Endothelial cell (in vitro differentiated cells): ENCODE measurements at places on chromosomes 5 and 9. TPM values are rescaled to one million over a fixed set of nuclear protein-coding genes. Genes with fewer than 3 reads are reported as not detected.

DNA sequence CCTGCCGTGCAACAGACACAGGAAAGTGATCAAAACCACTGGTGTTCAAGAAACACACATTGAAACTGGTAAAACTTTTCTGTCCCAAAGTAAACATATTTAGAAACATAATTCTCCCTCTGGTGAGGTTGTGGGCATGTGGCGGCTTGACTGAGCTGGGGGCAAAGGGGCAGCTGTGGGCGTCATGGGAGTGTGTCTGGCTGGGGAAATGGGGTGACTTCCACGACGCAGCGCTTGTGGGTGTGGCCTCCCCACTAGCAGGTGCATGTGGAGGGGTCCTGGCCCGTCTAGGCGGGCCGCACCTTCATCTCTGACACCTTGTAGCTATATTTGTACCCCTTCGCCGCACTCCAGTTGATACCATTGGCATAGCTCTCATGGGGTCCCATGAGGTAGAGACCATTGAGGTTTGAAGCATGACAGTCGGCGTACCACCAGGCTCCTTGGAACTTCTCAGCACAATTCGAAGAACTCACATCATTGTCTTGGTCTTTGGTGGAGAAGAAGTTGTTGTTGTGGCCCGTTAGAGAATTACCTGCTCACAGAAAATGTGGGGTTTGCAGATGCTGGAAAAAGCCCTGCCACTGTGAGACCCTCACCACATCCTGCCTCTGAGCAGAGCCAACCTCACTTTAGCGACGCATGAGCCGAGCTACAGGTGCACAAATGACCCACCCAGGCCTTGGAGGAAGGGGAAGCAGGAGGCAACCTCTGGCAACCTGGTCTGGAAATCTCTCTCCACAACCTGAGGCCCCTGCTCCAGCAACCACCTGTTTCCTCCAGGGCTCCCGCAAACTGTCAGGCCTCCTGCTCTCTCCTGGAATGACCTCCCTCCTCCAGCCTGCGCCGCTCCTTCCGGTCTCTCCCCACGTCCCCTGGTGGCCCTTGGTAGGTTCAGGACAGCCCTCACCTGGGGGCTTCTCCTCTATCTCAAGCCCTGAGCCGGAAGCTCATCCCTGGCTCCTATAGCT, 7.9 kb downstream of the FCN1 start:
- H3K4me3 ChIP-seq: no peak overlapping the region
- H3K36me3 ChIP-seq: no peaks in the 10 kb centered on the region
- no peaks in the 10 kb centered on the region for H3K27me3 ChIP-seq
- DNase-seq: no peak

Gene PTPA
- total RNA-seq: 120 TPM

DNA sequence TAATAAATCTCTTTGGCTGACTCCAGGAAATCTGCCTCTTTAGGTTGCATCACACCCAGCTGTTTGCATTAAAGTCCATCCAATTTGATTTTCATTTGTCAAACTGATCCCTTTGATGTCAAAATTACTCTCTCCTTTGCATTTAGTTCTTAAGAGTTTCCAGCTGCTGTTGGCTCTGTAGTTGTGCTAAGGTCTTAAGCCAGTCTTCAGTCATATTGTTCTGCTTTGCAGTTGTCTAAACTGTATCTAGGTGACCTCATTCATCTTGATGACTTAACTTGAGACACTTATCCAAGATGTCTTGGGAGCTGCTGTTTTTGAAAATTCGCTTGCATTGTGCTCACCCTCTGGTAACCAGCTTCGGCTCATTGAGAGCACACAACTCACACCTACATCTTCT, 386.9 kb upstream of the TLE4 start:
- H3K27me3 ChIP-seq: no peaks in the 10 kb centered on the region
- no peaks in the 10 kb centered on the region for H3K36me3 ChIP-seq
- no peak overlapping the region for H3K4me3 ChIP-seq
- DNase-seq: no peak
- H3K27ac ChIP-seq: no peak overlapping the region

DNA sequence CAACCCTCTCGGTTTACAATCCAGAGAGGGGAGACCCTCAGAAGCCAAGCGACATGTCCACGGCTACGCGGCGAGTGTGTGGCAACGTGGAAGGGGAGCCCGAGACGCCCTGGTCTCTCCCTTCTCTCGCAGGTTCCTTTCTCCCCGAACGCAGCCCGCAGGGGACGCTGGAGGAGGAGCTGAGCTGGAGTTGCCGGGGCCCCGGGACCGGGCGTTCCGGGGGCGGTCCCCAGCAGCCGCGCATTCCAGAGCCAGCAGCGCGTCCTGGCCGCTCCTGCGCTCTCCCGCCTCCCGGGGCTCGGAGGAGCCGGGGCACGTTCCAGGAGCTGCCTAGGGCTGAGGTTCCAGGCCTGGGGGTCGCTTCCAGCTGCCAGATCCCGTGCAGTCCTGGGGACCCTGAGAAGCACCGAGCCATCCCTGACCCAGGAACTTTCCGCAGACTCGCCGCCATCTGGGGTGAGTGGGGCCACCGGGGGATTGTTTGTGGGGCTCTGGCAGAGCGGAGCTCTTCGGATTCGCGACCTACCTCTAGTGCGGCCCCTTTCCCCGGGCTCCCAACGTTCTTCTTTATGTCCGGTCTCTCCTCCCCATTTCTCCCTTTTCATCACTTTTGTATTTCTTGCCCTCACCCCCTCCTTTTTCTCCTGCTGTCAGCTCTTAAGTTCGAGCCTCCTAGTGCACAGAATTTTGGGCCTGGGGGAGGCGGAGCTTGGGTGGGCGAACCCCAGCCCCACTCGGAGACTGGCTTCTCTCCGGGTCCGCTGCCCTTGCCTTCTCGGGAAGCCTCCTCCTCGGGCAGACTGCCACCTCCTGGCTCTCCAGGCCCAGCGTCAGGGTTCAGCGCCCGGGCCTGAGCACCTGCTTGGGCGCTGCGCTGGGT, at the start of gene SMIM3:
Gene SMIM3 (plus strand): TSS at position 241 of the 880 bp plus-strand sequence. CDS start 16,684 bp downstream, outside the sequence.
- no peak within 1 kb of the TSS for H3K27ac ChIP-seq
- H3K27me3 ChIP-seq: peaks cover 3% of the 10 kb centered on the region
- no peaks in the 10 kb centered on the region for H3K36me3 ChIP-seq

DNA sequence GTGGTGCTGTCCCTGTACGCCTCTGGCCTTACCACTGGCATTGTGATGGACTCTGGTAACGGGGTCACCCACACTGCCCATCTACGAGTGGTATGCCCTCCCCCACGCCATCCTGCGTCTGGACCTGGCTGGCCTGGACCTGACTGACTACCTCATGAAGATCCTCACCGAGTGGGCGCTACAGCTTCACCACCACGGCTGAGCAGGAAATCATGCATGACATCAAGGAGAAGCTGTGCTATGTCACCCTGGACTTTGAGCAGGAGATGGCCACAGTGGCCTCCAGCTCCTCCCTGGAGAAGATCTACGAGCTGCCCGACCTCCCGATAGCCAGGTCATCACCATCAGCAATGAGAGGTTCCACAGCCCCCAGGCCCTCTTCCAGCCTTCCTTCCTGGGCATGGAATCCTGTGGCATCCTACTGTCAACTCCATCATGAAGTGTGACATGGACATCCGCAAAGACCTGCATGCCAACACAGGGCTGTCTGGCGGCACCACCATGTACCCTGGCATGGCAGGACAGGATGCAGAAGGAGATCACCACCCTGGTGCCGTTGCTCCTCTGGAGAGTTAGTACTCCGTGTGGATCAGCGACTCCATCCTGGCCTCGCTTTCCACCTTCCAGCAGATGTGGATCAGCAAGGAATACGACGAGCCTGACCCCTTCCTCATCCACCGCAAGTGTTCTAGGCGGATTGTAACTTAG, 434.2 kb upstream of the RGMB start:
- H3K36me3 ChIP-seq: peaks cover 5% of the 10 kb centered on the region
- H3K4me3 ChIP-seq: no peak overlapping the region
- H3K4me1 ChIP-seq: no peaks in the 10 kb centered on the region
- DNase-seq: no peak

DNA sequence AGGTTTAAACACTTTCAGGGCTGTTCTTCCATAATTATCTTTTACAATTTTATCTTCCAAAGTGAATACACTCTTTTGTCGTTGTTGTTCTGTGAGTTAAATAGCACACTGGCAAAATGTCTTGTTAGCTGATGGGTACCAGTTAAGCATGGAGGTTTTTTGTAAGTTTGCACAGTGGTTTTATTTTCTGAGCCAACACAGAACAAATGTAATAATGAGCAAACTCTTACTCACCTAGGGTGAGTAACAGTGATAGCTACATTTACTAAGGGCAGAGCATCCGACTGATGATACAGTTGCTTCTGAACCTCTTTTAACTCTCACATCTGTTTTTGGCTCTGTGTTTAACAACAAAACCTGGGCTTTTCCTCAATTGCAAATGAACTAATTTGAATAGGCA, 103.2 kb downstream of the CTNND2 start:
- no peak for DNase-seq
- H3K4me3 ChIP-seq: no peak overlapping the region
- no peaks in the 10 kb centered on the region for H3K4me1 ChIP-seq

GRCh38 chr5:131630963-131631350, 4.1 kb downstream of the RAPGEF6 start:
- DNase-seq: no peak
- H3K27me3 ChIP-seq: peaks cover 5% of the 10 kb centered on the region
- peaks cover 9% of the 10 kb centered on the region for H3K4me1 ChIP-seq
- peaks cover 3% of the 10 kb centered on the region for H3K36me3 ChIP-seq
- H3K27ac ChIP-seq: no peak overlapping the region

Gene TAS2R1
- not detected for total RNA-seq

DNA sequence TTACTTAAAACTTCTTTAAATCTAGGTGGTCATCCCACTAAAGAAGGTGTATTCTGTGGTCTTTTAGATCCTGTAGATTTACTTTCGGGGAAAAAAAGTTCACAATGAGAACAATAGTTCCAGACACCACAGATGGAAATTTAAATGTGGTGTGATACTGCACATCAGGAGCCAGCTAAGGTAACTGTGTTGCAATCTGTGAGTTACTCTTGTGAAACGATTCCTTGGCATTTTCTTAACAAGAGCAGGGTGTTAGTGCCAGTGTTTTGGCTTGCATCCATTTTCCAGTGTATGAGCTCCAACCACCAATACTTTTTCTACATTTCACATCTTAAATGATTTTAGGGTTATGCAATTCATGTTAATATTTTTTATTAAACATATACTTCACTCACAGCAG, 674.5 kb downstream of the CETN3 start:
- H3K4me1 ChIP-seq: no peaks in the 10 kb centered on the region
- DNase-seq: no peak
- no peak overlapping the region for H3K27ac ChIP-seq
- H3K4me3 ChIP-seq: no peak overlapping the region

Gene SH3GL2
- 1.6 TPM for total RNA-seq

Gene EXOSC2
- 26.0 TPM for total RNA-seq

Gene SERINC5
- 122 TPM for total RNA-seq

Gene APBA1
- 8.4 TPM for total RNA-seq

DNA sequence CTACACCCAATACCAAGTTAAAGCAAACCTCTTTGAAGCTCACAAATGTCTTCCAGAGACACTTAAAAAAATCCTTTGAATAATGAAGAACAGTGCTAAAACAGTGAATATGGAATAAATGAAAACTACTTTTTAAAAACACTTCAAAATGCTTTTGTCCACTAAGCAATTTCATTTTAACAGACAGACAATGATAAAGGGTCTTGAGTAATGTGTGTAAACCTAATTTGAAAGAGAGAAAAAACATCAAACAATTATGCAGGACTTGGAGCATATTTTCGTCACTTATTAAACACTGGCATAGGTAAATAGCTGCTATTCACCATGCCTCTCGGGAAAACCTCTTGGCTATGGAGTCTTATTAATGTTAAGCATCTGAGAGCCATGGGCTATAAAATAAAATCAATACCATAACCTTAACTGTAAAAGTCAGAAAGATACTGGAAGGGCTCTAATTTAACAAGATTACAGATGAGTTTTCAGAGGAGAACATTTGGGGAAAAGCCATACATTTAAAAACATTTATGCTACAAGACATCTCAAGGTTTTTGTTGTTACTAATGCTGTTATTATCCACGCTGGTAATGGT, 177.8 kb downstream of the NFIB start:
- H3K4me3 ChIP-seq: no peak overlapping the region
- DNase-seq: no peak
- H3K36me3 ChIP-seq: peaks cover 6% of the 10 kb centered on the region
- H3K4me1 ChIP-seq: no peaks in the 10 kb centered on the region

DNA sequence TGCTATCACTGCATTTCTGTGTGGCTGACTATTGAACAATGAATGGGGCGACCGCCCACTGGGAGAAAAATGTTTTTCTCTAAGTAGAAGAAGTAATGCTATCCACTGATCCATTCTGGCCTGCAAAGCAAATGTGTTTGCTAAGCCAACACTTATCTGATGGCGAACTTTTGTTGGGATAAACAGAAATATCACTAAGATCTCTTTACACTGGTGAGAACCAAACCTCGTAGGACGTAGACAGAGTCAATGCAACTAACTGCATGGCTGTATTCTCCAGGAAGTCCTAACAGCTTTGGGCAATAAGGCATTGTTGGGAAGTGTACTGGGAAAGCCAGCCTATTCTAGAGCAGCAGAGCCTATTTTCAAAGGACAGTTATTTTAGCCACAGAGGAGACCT, 77.7 kb downstream of the ANKH start:
- H3K27ac ChIP-seq: no peak overlapping the region
- no peak for DNase-seq
- no peaks in the 10 kb centered on the region for H3K27me3 ChIP-seq
- H3K4me1 ChIP-seq: peaks cover 7% of the 10 kb centered on the region
- no peak overlapping the region for H3K4me3 ChIP-seq
- H3K36me3 ChIP-seq: no peaks in the 10 kb centered on the region

DNA sequence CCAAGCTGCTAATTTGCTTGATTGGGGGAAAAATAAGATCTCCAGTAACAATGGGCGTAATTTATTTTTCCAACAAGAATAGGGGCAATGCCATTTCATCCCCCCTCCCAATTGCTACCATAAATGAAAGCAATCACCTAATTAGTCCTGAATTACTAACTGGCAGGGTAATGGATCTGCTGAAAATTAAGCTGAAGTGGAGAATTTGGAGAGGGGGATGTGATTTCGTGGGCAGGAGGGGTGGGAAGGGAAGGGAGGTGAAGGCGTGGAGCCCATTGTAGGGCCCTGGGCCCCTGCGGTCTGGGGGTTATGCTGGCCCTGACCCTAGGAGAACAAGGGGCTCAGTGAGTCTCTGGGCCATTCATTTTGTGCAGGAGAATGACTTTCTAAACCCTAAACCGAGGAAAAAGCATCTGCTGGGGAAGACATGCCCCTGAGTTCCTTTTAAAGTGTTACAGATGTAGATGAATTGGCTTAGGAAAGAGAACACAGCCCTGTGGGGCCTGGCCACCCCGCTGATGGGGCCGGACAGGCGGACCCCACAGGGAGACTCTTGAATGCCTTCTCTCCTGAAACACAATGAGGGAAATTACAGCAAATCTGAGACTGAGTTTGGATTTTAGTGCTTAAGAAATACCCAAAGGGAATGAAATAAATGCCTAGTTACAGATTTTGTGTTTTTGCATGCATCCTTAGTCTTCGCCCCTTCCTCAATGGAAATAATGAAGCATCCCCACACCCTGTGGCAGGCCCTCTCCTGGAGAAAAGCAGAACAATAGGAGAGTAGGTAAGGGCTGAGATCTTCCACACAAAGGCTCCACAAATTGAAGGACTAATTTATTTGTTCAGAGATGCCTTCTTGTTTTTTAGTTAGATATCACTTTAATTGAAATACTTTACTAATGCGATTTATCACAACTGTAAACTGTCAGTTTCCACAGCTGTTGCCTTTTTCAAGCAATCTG, 143.2 kb downstream of the PSAT1 start:
- peaks cover 7% of the 10 kb centered on the region for H3K4me1 ChIP-seq
- H3K36me3 ChIP-seq: peaks cover 3% of the 10 kb centered on the region
- no peak for DNase-seq
- no peak overlapping the region for H3K27ac ChIP-seq
- H3K27me3 ChIP-seq: peaks cover 3% of the 10 kb centered on the region
